ENCODE measurements at places on chromosomes 16 and 17.

GRCh38 chr16:73703891-73704290 is 592.7 kb upstream of the PSMD7 start:
- DNase-seq, result no peak

DNA sequence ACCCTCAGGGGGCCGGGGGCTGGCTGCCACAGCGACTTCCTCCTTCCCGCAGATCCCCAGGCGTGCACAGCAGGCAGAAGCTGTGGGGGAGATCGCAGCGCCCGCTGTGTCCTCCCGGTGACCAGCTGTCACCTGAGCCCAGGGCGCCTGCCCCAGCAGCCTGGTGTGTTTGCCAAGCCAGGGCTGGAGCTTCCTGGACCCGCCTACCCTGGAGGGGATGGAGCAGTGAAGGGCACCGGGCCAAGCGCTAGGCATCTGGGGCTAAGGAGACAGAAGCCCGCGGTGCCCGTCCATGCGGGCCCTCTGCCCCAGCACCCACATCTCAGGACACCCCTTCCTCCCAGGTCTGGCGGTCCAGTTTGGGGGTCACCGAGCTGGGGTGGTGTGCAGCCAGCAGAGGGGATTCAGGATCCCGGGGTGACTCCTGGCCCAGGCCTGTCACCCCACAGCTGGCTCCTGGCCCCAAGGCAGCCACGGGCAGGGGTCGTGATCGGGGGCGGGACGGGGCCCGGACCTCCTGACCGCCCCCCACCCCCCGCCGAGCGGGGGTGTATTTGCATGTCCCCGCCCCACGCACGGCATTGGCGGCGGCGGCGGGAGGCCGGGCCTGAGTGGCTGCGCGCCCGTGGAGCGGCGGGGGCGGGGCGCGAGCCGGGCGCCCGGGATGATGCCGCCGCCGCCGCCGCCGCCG is at the start of gene RAB26:
TSS of gene RAB26 (plus strand) at position 645 of the 691 bp plus-strand sequence. CDS start 159 bp downstream, outside the sequence.
- no peak for DNase-seq

- DNase-seq, result no peak
Observed at GRCh38 chr17:17942846-17943245, 29.4 kb downstream of the TOM1L2 start.

GRCh38 chr16:57578521-57579360 is 36.3 kb downstream of the ADGRG5 start:
- DNase-seq, result no peak

- DNase-seq, result no peak
Observed at GRCh38 chr17:47983492-47984223, 12.7 kb downstream of the CDK5RAP3 start.

DNA sequence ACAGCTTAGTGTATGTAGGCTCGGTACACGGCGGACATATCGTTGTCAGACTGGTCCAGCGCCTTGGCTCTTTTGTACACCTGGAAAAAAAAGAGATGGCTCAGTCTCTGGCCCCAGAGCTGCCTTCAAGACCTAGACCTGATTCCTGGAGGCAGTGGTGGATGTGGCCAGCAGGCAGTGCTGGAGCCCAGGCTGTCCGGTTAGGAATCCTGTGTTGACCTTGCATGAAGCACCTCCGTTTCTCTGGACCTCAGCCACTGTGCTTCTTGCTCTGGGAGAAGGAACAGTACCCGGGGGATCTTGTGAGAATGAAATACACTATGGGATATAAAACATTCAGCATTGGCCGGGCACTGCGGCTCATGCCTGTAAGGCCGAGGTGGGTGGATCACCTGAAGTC is 2.8 kb upstream of the ROGDI start:
- no peak for DNase-seq

GRCh38 chr16:89100601-89101302 is 7.1 kb downstream of the ACSF3 start:
- DNase-seq, result no peak

GRCh38 chr16:11792410-11793241 is 4.4 kb downstream of the ZC3H7A start:
- DNase-seq, result no peak

DNA sequence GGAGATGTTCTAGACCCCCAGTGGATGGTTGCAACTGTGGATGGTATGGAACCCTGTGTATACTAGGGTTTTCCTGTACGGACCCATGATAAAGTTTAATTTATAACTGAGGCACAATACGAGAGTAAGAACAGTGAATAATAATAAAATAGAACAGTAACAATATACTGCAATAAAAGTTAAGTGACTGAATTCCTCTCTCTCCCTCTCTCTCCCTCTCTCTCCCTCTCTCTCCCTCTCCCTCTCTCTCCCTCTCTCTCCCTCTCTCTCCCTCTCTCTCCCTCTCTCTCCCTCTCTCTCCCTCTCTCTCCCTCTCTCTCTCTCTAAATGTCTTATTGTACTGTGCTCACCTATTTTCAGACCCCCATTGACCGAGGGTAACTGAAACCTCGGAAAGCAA is 291.0 kb downstream of the IRF8 start:
- DNase-seq, result no peak

DNA sequence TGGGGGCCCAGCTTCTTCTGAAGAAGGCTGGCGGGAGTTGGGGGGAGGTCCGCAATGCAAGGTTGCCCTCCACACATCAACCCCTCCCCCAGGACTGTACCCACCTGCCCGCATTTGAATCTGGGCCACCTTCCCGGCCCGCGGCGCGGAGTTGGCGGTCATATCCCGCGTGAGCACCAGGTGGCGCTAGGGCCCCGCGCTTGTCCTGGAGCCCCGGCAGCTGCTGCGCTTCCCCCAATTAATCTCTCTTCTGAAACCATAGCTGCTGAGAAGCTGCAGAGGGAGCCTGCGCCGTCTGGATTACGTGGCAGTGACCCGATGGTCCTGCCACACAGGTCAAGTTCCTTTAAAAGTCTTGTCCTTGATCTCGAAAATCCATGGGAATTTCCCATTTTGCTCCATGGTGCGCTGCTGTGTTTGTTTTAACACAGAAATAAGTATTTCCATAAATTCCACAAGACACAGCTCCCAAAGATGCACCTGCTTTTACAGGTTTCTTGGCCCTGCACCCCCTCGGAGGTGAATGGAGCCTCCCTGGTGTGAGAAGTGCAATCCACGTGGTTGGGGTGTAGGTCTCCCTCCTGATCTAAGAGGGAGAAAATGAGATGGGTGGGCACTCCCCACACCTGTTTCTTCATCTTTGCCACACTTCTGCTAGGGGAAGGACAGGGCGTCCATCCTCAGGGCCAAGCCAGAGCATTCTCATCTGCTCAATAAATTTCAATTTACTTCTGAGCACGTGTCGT is 22.1 kb downstream of the COX4I1 start:
- DNase-seq, result peak; percentile 41

GRCh38 chr17:35998756-35999155 is 2.6 kb downstream of the CCL15 start:
- DNase-seq, result no peak

GRCh38 chr17:17724307-17725010 is 43.2 kb downstream of the RAI1 start:
- DNase-seq, result no peak

GRCh38 chr16:22425847-22426246 is 51.4 kb upstream of the CDR2 start:
- no peak for DNase-seq
